ENCODE measurements at places on chromosomes 4 and X.

- no peak for DNase-seq
Observed at GRCh38 chr4:83417566-83417965, 38.1 kb downstream of the HELQ start.

- peak; percentile 99 for DNase-seq
Observed at GRCh38 chrX:1391707-1392375, at the start of gene SLC25A6. TSS of gene SLC25A6 (minus strand) at chrX:1392113. CDS start at chrX:1392009, 104 bp downstream.

DNA sequence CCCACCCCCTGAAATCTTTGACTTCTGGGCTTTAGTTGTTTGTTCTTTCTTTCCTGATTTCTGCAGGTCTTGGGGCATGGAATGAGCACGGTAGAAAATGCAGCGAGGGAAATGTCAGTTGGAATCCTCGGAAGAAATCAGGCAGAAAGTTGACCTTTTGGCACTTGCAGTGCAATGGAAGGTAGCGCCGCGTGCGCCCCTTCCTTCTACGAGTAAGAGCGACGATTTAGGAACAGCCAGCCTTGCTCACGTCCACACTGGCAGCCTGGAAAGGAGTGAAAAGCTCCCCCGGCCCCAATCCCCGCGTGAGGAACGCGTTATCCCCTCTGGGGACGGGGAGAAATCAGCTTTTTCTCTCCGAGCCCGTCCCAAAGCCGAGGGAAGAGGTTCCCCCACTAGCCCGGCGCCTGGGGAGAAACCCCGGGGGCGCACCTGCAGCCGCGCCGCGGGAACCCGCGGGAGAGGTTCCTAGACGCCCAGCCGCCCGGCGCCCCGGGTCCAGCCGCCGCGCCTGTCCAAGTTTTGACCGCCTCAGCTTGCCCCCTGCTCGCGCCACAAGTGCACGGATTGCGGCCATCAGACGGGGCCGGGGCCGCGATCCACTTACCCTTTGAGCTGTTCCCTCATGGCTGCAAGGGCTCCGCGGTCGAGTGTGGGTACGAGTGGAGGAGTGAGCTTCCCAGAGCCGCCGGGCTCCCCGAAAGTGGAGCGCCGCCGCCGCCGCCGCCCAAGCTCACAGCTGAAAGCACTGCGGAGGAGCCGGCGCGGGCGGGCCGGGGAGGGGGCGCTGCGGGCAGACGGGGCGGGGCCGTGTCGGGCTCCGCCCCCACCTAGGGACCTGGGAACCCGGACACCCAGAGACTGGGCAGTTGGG lies 194.6 kb upstream of the FTHL17 start:
- peak; percentile 53 for DNase-seq

GRCh38 chrX:41705680-41706374 lies 17.1 kb downstream of the GPR34 start:
- no peak for DNase-seq

- DNase-seq: no peak
Observed at GRCh38 chrX:19760841-19761512, 126.4 kb downstream of the SH3KBP1 start.

- DNase-seq: no peak
Observed at GRCh38 chr4:42720533-42720932, 63.6 kb upstream of the ATP8A1 start.

DNA sequence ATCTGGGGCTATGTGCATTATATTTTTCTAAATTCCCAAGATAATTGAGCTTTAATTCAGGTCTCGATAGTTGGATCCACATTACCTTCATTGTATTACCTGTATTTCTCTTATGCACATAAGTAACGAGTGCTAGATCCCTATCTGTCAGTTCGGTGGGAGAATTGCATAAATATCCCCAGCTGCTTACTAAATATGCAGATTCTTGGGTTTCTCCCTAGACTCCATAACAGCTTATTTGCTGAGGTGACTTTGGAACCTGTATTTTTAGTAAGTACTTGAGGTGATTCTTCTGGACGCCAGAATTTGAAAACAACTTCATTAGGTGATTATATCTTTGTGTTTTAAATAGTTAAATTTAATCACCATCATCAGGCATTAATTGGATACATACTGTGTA lies 15.0 kb downstream of the UGT8 start:
- no peak for DNase-seq

DNA sequence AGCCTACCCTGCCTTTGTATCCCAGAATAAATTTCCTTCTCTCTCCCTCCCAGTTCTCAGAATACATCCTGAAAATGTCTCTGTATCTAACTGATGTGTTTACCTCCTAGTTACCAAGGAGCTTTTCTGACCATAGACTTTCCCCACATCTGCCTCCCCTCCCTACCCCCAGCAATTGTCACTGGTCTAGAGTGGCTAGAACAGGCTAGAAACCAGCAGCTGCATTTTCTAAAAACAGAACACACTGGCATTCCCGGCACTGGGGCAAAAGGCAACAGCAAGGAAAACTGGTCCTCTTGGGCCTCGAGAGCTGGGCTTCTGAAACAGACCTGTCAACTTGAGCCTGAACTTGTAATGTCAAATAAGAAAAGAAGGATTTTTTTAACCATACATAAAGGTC lies 16.4 kb downstream of the TASL start:
- DNase-seq: no peak

- DNase-seq: no peak
Observed at GRCh38 chrX:102744307-102744706, 23.8 kb downstream of the GPRASP3 start.

- no peak for DNase-seq
Observed at GRCh38 chr4:116668190-116668589, 417.2 kb downstream of the TRAM1L1 start.
